ENCODE measurements at places on chromosomes 7 and 10.

DNA sequence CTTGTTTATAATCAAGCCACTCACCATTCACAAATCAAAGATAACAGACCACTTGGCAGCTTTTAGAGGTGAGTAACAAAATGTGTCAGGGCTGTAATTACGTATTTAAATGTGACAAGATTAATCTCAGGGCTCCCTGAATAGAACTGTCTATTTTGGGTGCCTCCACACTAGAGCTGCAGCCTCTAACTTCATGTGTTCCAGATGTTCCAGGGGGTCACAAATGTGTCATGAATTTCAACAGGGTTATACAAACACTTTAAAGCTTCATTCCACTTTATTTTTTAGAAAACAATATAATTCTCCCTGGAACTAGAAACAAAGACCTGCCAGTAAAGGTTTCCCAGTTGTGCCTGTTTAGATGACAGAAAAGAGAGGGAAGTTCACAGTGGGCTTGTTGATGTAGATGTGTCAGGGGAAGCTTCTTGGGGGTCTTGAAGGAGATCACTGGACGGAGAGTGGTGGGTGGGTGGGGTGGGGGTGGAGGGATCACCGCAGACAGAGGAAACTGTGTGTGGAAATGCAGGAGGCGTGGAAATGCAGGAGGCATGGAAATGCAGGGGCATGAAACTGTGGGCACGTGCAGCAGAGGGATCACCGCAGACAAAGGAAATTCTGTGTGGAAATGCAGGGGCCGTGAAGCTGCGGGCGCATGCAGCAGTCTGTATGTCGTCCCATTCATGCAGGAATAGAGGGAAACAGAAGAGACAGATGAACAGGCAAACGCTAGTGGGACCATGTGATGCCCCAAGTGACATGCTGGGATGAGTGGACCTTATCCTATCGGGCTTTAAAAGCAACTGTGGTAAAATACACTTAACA, 42.0 kb upstream of the TRIL start:
- H3K36me3 ChIP-seq, result no peaks in the 10 kb centered on the region
- DNase-seq, result no peak
- H3K4me1 ChIP-seq, result peaks cover 8% of the 10 kb centered on the region
- no peak overlapping the region for H3K4me3 ChIP-seq
- no peaks in the 10 kb centered on the region for H3K27me3 ChIP-seq

GRCh38 chr7:9945131-9945530, 1028.5 kb upstream of the PHF14 start:
- H3K4me1 ChIP-seq, result no peaks in the 10 kb centered on the region
- H3K36me3 ChIP-seq, result no peaks in the 10 kb centered on the region
- H3K27ac ChIP-seq, result no peak overlapping the region
- DNase-seq, result no peak

DNA sequence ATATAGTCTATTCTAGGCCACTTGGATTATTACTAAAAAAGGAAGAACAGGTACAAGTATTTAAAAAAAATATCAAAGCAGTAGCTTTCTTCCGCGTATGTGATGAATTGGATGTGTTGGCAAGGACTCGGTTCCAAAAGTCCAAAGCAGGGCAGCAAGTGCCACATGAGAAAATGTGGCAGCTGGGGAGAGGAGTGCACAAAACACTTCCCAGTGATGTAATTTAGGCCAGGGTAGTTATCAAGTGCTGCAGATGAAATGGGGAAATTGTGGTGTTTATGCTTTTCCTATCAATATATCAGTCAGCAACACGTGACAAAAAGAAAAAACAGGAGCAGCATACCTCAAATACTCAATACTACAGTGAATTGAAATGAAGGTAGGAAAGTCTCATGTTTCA, 7.0 kb downstream of the RHOBTB1 start:
- peaks cover 60% of the 10 kb centered on the region for H3K4me1 ChIP-seq
- H3K27ac ChIP-seq, result no peak overlapping the region
- no peak for DNase-seq
- no peaks in the 10 kb centered on the region for H3K27me3 ChIP-seq
- peaks cover 7% of the 10 kb centered on the region for H3K36me3 ChIP-seq

- no peaks in the 10 kb centered on the region for H3K27me3 ChIP-seq
- H3K27ac ChIP-seq, result peak overlapping the region; percentile 91
- no peak for DNase-seq
- peaks cover 100% of the 10 kb centered on the region for H3K4me1 ChIP-seq
Observed at GRCh38 chr10:79153745-79154144, 85.0 kb downstream of the ZMIZ1 start.

DNA sequence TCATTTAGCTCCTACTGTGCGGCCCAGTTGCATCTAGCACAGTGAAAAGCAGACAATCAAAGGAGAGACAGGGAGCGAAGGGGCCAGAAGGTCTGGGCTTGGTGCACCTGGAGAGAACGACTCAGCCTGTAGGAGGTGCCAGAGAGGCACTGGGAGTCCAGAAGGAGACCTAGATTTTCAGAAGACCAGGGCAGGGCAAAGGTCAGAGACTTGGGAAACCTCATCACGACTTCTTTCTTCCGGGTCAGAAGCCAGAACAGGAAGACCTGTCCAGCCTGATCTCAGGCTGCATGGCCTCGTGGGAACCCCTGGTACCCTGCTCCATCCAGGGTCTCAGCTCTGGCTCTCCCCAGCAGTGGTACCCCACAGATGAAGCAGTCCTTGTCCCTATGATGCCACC, 5.2 kb downstream of the AGAP3 start:
- peaks cover 6% of the 10 kb centered on the region for H3K36me3 ChIP-seq
- no peak for DNase-seq
- peaks cover 68% of the 10 kb centered on the region for H3K4me1 ChIP-seq
- no peak overlapping the region for H3K4me3 ChIP-seq
- H3K27ac ChIP-seq, result peak overlapping the region; percentile 97
- no peaks in the 10 kb centered on the region for H3K27me3 ChIP-seq

DNA sequence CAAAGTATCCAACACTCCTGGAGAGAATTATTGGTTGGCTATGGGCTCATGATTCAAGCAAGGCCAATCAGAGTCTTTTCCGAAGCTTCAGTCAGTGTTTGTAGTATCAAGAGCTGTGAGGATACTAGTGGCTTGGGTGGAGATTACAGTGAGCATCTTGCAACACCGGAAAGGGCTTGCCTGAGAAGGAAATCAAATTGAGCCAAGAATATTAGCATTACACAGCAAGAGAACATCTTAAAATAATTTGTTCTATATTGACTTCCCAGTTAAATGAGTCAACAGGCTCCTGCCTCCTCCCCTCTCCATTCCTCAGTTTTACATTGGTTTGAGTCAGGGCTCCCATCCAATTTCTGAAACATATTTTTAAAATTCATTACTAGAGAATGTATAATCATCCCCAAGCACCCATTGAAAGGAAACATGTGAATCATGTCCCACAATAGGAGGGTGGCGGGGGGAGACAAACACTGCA, 127.4 kb downstream of the ELAPOR2 start:
- H3K27ac ChIP-seq, result peak overlapping the region; percentile 28
- no peak overlapping the region for H3K4me3 ChIP-seq
- peaks cover under 1% of the 10 kb centered on the region for H3K36me3 ChIP-seq

- no peak overlapping the region for H3K27ac ChIP-seq
- no peak overlapping the region for H3K4me3 ChIP-seq
- peak; percentile 12 for DNase-seq
- no peaks in the 10 kb centered on the region for H3K4me1 ChIP-seq
Observed at GRCh38 chr7:76998285-76998589, 33.9 kb downstream of the SPDYE17 start.

- no peaks in the 10 kb centered on the region for H3K36me3 ChIP-seq
- peak within 1 kb of the TSS; percentile 42 for H3K4me3 ChIP-seq
- H3K27ac ChIP-seq, result peak within 1 kb of the TSS; percentile 71
- no peaks in the 10 kb centered on the region for H3K4me1 ChIP-seq
Observed at GRCh38 chr7:150514748-150515222, at the start of gene GIMAP7. Gene GIMAP7 (plus strand): TSS chr7:150514872. CDS start chr7:150519975, 5,103 bp downstream.

DNA sequence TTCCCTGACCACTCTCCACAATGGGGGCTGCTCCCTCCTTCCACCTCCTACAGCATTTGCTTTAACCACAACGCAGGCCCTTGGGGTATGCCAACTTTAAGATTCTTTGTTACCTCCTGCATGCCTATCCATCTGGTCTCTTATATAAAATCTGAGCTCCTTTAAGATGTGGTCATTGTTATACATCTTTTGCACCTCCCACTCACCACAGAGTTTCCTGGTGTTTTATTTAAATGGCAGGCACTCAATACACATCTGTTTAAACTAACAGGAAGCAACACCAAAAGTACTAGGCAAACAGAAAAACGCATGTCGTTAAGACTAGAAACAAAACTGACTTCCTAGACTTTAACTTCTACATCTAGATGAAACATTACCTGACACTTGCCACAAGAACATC, 36.3 kb downstream of the SLC25A13 start:
- H3K27me3 ChIP-seq, result no peaks in the 10 kb centered on the region
- DNase-seq, result no peak
- no peaks in the 10 kb centered on the region for H3K36me3 ChIP-seq
- H3K27ac ChIP-seq, result no peak overlapping the region
- H3K4me3 ChIP-seq, result no peak overlapping the region

DNA sequence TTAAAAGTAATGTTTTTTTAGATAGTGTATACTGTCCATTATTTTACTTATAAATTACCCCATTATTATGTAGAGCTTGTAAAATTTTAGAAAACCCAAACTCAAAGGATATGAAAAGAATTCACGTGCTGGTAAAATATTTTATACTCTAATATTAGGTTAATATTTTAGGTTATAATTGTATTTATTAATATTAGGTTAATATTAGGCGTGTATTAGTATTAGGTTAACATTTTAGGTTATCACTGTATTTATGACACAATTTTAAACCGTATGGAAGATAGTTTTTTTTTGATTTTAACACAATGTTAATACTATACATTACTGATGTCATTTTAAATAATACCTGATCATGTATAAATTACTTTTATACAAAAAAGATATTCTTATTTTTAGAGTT, 48.5 kb downstream of the ARL4A start:
- no peaks in the 10 kb centered on the region for H3K27me3 ChIP-seq
- no peaks in the 10 kb centered on the region for H3K4me1 ChIP-seq
- DNase-seq, result no peak
- no peak overlapping the region for H3K4me3 ChIP-seq
- H3K36me3 ChIP-seq, result no peaks in the 10 kb centered on the region

GRCh38 chr7:963236-964078, 9.0 kb upstream of the ADAP1 start:
- no peak overlapping the region for H3K4me3 ChIP-seq
- H3K27ac ChIP-seq, result no peak overlapping the region
- peaks cover 30% of the 10 kb centered on the region for H3K4me1 ChIP-seq
- H3K36me3 ChIP-seq, result peaks cover 21% of the 10 kb centered on the region
- no peaks in the 10 kb centered on the region for H3K27me3 ChIP-seq
- DNase-seq, result peak; percentile 67

- H3K4me3 ChIP-seq, result no peak overlapping the region
- no peaks in the 10 kb centered on the region for H3K36me3 ChIP-seq
- peak; percentile 50 for DNase-seq
- H3K4me1 ChIP-seq, result no peaks in the 10 kb centered on the region
- H3K27me3 ChIP-seq, result no peaks in the 10 kb centered on the region
Observed at GRCh38 chr7:142153400-142153799, 41.9 kb downstream of the MGAM2 start.

- H3K27ac ChIP-seq, result no peak overlapping the region
- no peaks in the 10 kb centered on the region for H3K4me1 ChIP-seq
- no peak overlapping the region for H3K4me3 ChIP-seq
- no peaks in the 10 kb centered on the region for H3K27me3 ChIP-seq
- H3K36me3 ChIP-seq, result peaks cover 62% of the 10 kb centered on the region
Observed at GRCh38 chr10:31464552-31464951, 145.5 kb downstream of the ZEB1 start.

- peak overlapping the region; percentile 66 for H3K27ac ChIP-seq
- H3K4me3 ChIP-seq, result no peak overlapping the region
- no peak for DNase-seq
- H3K4me1 ChIP-seq, result peaks cover 41% of the 10 kb centered on the region
- no peaks in the 10 kb centered on the region for H3K27me3 ChIP-seq
Observed at GRCh38 chr10:103834436-103835095, 20.8 kb downstream of the SH3PXD2A start.

- DNase-seq, result peak; percentile 4
- no peaks in the 10 kb centered on the region for H3K4me1 ChIP-seq
- H3K27ac ChIP-seq, result no peak overlapping the region
- no peaks in the 10 kb centered on the region for H3K36me3 ChIP-seq
Observed at GRCh38 chr7:81887098-81888090, 117.5 kb upstream of the HGF start.

DNA sequence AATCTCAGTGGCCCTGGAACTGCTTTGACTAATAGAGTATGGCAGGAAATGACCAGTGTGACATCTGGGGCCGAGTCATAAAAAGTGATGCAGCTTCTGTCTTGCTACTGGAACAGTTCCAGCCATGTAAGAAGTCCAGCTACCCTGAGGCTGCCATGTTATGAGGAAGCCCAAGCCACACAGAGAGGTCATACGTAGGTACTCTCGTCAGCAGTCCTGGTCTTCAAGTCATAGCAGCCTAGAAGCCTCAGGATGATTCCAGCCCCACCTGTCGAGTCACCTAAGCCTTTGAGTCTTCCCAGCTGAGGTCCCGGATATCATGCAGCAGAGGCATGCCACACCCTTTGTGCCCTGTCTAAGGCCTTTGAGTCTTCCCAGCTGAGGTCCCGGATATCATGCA, 92.1 kb downstream of the PPP1R3C start:
- no peaks in the 10 kb centered on the region for H3K36me3 ChIP-seq
- no peak overlapping the region for H3K27ac ChIP-seq
- H3K27me3 ChIP-seq, result no peaks in the 10 kb centered on the region
- H3K4me3 ChIP-seq, result no peak overlapping the region
- peaks cover 10% of the 10 kb centered on the region for H3K4me1 ChIP-seq

DNA sequence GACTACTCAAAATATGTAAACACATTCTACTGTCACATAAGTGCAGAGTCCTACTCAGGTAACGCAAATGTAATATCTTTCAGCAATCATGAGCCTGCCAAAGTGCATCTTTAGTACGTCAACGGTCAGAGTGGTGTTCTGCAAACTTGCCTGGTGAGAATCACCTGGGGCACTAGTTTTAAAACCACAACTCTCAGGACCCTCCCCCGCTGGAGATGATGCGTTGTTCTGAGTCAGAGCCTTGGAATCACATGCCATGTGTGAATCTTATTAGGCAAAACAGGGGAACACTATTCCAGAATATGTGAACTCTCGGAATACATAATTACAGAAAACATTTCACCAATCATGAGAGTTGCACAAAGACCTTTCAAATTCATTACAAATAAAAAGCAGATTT, 115.7 kb downstream of the TPK1 start:
- H3K4me3 ChIP-seq, result no peak overlapping the region
- no peaks in the 10 kb centered on the region for H3K27me3 ChIP-seq
- H3K4me1 ChIP-seq, result peaks cover 5% of the 10 kb centered on the region

DNA sequence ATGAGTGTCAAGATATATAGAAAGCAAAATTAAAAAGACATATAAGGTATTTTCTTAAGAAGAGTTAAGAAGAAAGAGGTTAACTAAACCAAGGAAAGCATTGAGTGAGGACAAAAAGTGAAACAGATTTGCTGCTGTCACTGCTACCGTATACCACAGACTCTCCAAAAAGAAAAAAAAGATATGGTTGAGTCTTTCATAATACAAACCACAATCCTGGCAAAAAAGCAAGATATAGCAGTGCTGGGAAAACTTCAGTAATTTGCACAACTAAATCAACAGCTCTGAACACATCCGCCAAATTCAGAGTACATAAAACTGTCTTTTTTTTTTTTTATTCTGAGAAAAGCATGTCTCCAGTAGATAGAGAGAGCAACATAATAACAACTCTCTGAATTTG, 114.7 kb downstream of the ETV1 start:
- no peaks in the 10 kb centered on the region for H3K36me3 ChIP-seq
- DNase-seq, result no peak
- no peak overlapping the region for H3K4me3 ChIP-seq
- no peaks in the 10 kb centered on the region for H3K27me3 ChIP-seq
- no peak overlapping the region for H3K27ac ChIP-seq
